ENCODE measurements at places on chromosomes 7 and 10.

GRCh38 chr10:110101464-110102144 lies 93.8 kb downstream of the ADD3 start:
- no peak for DNase-seq

- DNase-seq: no peak
These were observed 289.0 kb upstream of the PHYHIPL start for GRCh38 chr10:58887474-58887873.

DNA sequence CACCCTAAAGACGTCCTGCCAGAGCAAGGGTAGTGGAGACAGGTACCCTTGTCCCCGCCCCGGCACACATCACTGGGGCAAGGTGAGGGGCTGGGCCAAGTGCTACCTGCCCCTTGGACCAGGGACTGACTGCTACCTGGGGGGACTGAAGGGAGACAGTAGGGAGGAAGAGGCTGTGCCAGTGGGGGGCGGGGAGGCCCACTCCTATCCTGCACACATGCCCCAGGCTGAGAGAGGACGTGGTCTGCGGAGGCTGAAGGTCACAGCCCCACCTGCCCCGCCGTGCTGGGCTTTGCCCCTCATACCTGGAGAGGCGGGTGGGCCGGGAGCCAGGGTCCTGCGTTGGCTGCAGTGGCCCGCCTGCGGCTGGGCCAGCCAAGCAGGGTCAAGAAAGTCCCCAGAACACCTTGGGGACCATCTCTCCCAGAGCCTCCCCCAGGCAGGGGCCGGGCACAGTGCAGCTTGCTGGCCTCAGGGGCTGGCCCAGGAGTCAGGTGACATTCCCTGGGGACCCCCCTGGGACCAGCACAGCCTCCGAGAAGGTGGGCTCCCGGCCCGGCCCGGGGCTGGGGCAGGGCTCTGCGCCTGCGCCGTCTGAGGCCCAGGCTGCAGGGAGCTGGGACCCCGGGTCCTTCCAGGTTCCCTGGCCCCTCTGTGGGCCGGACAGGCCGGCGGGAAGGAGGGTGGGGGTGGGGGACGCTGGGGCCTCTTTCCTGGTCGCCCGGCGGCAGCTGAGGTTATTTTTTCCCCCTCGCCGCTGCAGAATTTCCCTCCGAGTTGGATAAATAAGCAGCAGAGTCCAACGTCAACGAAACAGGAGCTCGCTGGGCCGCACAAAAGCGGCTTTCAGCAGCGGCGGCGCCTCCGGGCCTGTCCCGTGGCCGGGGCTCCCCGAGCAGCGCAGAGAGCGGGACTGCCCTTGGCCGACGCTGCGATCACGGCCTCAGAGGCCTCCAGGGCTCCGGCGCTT lies 9.8 kb upstream of the FZD9 start:
- peak; percentile 39 for DNase-seq

DNA sequence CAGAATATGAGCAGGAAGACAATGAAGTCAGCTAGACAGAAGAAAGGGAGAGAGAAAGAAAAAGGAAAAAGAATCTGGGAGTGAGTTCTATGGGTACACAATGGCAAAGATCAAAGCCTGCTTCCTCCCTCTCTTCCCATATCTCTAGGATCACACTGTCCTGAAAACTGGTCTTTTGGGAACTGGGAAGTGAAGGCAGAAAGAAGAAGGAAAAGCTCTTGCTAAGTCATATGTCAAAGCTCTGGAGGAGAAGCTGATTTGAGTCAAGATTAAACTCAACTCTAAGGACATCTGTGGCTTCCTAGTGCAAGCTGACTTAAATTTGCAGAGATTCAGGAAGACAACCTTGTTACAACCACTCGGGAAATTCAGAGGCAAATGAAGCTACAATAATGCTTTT lies 147.5 kb downstream of the DOCK4 start:
- DNase-seq: no peak

- DNase-seq: no peak
These were observed 66.5 kb upstream of the EN2 start for GRCh38 chr7:155391414-155391813.

GRCh38 chr10:109308971-109309370 lies 614.3 kb downstream of the XPNPEP1 start:
- no peak for DNase-seq

DNA sequence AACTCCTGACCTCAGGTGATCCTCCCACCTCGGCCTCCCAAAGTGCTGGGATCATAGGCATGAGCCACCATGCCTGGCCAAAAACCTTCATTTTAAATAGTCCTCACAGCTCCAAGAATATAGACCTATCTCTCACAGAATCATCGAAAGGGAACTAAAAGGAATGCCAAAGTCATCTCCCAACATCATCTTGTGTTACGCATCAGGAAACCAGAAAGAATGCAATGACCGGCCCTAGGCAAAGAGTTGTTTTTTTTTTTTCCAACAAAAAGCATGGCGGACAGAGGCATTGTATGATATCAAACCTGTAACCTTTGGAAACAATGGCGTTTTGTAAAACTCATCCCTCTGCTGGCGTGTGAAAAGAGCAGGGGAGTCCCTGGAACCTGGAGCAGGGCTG lies 73.2 kb downstream of the FAM107B start:
- DNase-seq: no peak

GRCh38 chr7:37354656-37355131 lies 94.0 kb downstream of the ELMO1 start:
- peak; percentile 60 for DNase-seq

GRCh38 chr7:81407094-81407493 lies 362.8 kb downstream of the HGF start:
- no peak for DNase-seq

GRCh38 chr10:44725404-44725803 lies 185.7 kb upstream of the TMEM72 start:
- DNase-seq: no peak

DNA sequence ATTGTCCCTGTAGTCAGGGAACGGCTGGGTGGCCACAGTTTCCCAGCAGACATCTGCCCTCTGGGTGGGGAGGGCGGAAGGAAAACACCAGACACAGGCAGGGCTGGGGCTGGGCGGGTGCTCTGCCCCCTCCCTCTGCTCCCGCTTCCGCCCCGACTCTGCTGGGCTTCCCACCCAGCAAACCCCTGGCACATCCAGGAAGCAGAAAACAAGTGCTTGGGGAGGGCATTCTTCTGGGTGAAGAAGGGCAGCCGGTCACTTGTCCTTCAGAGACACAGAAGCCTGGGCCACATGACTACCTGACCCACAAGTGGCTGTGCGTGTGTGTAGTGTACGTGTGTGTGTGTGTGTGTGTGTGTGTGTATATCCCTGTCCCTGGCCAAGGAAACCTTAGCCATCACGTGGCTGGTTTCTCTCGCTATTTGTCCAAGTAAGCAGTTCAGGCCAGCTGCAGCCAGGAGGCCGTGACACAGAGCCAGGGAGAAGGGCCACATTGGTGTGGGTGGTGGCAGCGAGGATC lies 77.9 kb downstream of the ZMIZ1 start:
- DNase-seq: peak; percentile 59

DNA sequence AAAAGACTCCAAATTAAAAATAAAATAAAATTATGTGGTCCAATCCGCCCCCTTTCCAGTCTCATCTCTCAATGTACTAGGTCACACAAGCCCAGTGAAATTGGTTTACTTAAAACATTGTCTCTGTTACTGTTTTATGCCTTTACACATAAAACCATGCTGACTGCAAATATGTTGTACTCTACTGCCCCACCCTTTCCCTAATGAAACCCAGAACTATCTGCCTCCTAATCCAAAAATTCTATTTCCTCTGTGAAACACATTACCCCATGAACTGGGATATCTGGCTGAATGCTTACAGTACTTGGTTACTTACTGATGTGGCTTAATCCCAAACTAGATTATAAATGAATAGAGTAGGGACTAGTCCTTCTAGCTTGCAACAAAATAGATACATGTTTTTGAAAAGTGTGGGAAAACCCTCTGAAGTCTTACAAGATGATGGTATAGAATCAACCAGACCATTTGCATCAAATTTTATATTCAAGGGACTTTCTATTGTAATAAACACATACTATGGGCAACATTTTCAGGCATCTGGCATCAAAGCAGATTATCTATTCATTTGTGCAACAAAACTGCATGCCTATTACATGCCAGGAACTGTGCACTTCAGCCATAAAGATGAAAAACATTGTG lies 10.0 kb upstream of the KMT2E start:
- no peak for DNase-seq

DNA sequence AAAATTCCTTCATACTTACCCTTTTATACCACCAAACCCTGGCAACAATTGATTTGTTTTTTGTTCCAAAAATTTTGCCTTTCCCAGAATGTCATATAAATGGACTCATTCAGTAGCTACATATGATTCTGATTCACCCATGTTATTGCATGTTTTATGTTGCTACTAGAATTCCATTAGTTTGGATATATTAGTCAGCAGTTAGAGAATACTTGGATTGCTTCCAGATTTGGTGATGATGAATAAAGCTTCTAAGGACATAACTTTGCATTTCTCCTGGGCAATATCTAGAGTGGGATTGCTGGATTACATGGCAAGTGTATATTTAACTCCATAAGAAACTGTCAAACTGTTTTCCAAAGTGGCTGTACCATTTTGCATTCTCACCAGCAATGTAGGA lies 806.9 kb downstream of the DNAJB9 start:
- no peak for DNase-seq

DNA sequence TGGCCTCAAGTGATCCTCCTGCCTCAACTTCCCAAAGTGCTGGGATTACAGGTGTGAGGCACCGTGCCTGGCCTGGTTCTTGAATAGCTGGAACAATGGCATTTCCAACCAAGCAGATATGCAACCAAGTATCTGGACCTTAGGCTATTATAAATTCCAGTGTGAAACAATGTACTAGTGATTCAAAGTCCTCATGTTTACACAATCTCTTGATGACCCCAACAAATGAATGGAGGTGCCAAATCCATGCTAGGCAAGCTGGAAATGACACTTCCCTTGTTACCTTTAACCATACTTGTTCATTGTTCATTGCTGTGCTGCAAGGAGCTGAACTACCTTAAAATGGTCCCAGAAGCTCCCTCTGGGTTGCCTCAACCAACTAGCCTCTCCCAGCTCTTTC lies 282.2 kb upstream of the KLF14 start:
- no peak for DNase-seq

- DNase-seq: peak; percentile 72
These were observed 570 bp upstream of the PRTFDC1 start for GRCh38 chr10:24952707-24953645.

GRCh38 chr7:5694912-5695726 lies 86.3 kb downstream of the RNF216 start:
- peak; percentile 61 for DNase-seq

- no peak for DNase-seq
These were observed 128.5 kb upstream of the PFKP start for GRCh38 chr10:2938869-2939268.

DNA sequence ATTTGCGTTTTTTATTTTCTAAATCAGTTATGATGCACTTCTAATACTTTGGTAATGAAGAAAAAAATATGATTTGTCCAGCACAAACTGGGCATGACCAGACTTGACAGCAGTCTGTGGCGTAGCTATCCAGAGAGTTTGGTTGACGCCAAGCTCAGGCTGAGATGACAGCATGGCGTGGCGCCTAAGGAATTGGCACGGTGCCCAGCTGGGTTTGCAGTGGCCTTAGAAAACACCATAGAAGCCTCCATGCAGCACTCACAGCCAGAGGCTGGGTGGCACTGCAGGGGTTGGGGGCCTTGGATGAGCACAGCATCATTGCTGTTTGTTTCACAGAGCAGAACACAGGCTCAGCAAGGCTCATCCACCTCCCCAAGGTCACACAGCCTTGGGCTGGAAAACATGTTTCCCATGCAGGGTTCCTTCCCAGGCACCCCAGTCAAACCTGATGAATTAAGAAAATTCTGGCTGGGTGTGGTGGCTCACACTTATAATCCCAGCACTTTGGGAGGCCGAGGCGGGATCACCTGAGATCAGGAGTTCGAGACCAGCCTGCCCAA lies 88.9 kb downstream of the GTF2IRD1 start:
- DNase-seq: peak; percentile 46

DNA sequence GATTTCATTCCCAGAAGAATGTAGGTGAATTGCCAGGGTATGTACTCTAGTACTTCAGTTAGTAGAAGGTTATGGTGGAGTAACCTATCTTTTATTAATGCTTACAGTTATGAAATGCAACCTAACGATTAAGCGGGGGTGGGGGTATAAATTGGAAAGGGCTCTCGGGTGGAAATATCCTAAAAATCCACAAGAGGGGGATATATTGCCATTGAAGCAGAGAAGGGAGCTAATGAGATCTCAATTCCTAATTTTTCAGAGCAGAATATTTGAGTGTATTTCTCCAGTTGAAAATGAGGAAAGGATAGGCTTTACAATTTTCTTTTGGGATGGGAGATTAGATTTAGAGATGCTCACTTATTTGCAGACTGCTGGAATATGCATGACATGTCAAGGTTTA lies 90.8 kb downstream of the DNAJB9 start:
- no peak for DNase-seq

- DNase-seq: no peak
These were observed 180.5 kb downstream of the MGMT start for GRCh38 chr10:129647590-129647989.

DNA sequence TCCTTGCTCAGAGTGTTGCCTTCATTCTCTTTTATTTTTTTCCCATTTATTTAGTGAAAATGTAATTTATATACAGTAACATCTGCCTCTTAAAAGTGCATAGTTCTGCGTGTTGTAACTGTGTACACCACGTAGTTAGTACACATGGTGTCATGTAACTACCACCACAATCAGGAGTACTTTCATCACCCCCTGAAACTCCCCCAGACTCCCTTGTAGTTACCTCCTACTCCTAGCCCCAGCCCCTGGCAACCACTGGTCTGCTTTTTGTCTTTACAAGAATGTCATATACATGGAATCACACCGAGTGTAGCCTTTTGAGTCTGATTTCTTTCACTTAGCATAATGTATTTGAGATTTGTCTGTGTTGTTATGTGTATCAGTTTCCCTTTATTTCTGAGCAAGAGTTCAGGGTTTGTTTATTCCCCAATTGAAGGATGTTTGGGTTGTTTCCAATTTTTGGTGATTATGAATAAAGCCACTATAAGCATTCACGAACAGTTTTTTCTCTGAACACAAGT lies 50.6 kb downstream of the GRK5 start:
- DNase-seq: no peak

DNA sequence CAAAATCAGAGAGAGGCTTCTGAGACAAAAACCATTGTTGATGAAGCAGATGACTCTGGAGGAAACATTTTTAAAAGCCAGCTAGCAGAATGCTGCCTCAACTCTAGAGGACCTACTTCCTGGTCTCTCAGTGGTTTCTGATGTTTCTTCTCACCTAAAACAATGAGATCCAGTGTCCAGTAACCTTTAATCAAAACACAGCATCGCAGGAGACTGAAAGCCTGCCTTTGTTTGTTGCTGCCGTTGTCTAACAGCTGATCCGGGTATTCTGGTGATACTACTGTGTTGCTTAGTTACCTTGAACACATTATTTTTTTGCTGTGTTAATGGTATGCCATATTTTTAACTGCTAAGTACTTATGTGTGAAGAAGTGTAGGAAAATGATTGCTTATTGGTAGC lies 70.9 kb downstream of the WIPF3 start:
- DNase-seq: no peak

GRCh38 chr10:55369670-55370420 lies 568.8 kb upstream of the PCDH15 start:
- DNase-seq: no peak

- DNase-seq: no peak
These were observed 78.2 kb upstream of the SEC61G start for GRCh38 chr7:54837168-54837567.
